ENCODE measurements at places on chromosomes 1 and 21. TPM values are rescaled to one million over a fixed set of nuclear protein-coding genes. Genes with fewer than 3 reads are reported as not detected.

DNA sequence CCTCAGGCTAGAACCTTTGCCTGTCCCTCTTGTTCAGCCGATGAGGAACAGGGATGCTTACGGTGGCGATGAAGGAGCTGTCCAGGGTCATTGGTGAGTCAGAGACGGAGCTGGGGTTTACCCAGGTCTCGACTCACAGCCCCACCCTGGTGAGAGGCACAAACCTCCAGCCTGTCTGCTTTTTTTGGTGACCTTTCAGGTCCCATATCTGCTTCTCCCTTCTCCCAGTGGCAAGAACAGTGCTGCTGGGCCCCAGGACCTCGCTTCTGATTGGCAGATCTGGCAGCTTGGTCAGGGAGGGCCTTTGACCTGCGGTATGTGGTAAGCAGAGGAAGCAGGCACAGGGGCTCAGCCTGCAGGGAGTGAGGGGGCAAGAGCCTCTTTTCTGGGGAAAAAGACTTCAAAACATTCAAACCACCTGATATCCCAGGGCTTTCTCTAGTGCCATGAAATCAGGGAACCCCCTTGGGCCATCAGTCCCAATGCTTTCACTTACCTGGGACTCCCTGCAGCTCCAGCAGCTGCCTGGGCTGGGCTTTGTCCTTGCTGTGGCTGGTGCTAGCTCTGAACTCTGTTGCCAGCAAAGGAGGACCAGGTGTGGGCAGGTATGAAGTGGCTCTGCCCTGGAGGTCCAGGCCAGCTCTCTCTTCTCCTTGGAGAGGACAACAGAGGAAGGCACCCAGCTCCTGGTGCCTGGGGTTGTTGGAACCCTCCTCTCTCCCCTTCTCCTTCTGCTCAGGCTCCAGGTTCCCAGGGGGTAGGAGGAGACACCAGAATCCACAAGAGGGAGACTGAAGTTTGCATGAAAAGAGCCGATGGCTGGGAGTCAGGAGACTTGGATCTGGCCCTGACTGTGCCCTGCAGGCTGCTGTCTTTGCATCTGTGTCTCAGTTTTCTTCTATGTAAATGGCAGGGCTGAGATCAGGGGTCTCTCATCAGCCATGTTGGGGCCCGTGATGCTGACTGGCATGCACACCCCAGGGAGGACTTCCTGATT, 41.4 kb downstream of the TRIM62 start:
- no peaks in the 10 kb centered on the region for H3K36me3 ChIP-seq
- no peaks in the 10 kb centered on the region for H3K4me1 ChIP-seq
- H3K27ac ChIP-seq: no peak overlapping the region
- H3K4me3 ChIP-seq: no peak overlapping the region
- H3K27me3 ChIP-seq: no peaks in the 10 kb centered on the region
- no peak for DNase-seq

DNA sequence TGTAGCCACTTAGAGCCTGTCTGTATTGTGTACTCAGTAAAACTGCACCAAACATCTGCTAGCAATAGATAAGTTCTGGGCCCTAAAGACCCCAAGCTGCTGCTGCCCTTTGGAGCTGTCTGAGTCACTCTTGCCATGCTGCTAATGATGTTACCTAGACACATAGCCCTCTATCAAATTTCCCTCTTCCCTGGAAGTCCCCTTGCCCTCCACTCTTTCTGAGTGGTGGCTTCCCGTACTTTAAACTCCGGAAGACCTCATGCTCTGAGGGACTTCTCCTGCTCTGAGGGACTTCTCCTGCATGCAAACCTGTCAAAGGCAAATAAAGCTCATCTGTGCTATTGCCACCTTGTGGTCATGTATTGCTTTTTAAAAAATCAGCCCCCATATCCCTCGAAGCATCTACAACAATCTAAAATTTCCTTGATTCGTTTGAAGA, 34.0 kb downstream of the FH start:
- no peaks in the 10 kb centered on the region for H3K36me3 ChIP-seq
- H3K27me3 ChIP-seq: no peaks in the 10 kb centered on the region
- H3K4me1 ChIP-seq: no peaks in the 10 kb centered on the region
- no peak for DNase-seq

GRCh38 chr1:11245904-11246719, 16.2 kb downstream of the MTOR start:
- peaks cover 68% of the 10 kb centered on the region for H3K36me3 ChIP-seq
- no peak overlapping the region for H3K27ac ChIP-seq
- H3K4me3 ChIP-seq: no peak overlapping the region
- H3K4me1 ChIP-seq: no peaks in the 10 kb centered on the region
- H3K27me3 ChIP-seq: no peaks in the 10 kb centered on the region
- no peak for DNase-seq

- no peaks in the 10 kb centered on the region for H3K4me1 ChIP-seq
- H3K4me3 ChIP-seq: no peak overlapping the region
These were observed 129.0 kb downstream of the DMRTB1 start for GRCh38 chr1:53588053-53588779.

GRCh38 chr1:36994868-36995267, 39.4 kb downstream of the GRIK3 start:
- H3K4me1 ChIP-seq: no peaks in the 10 kb centered on the region
- H3K4me3 ChIP-seq: no peak overlapping the region
- DNase-seq: no peak
- H3K27ac ChIP-seq: no peak overlapping the region
- H3K27me3 ChIP-seq: no peaks in the 10 kb centered on the region

DNA sequence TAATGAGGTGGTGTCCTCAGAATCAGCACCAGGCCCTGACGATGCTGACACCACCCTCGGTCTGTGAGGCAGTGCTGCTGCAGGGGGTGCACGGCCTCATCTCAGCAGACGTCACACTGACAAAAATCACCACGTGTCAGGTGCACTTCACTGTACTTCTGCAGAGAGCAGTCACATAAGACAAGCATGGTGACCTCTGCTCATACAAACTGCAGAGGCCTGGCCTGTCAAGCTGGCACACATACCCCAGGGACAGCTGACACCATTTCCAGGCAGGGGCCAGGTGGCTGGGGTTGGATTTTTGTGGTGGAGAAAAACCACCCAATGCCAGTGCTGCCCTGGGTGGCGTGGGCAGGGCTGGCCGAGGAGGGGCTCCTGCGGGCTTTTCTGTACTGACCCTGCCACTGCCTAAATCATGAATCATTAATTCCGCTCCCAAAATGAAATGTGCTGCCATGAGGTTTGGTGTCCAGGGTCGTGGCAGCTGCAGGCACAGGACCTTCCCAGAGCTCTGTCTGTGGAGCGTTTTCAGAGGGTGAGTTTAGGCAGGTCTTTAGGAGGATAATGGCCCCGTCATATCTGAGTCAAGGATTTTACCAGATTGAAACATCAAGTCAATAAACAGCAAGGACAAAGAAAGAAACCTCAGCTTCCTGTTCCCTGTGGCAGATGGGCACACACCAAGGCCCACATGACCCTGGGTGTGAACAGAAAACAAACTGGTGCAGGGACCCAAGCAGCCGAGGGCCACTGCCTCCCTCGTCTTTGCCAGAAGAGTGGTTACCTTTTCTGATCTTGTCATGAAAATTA, 33.4 kb upstream of the GPR153 start:
- H3K36me3 ChIP-seq: peaks cover 4% of the 10 kb centered on the region
- no peaks in the 10 kb centered on the region for H3K27me3 ChIP-seq
- H3K4me3 ChIP-seq: no peak overlapping the region
- no peak overlapping the region for H3K27ac ChIP-seq
- H3K4me1 ChIP-seq: no peaks in the 10 kb centered on the region

The RPE65 gene
- not detected for total RNA-seq

The PROK1 gene
- 0.41 TPM for total RNA-seq

DNA sequence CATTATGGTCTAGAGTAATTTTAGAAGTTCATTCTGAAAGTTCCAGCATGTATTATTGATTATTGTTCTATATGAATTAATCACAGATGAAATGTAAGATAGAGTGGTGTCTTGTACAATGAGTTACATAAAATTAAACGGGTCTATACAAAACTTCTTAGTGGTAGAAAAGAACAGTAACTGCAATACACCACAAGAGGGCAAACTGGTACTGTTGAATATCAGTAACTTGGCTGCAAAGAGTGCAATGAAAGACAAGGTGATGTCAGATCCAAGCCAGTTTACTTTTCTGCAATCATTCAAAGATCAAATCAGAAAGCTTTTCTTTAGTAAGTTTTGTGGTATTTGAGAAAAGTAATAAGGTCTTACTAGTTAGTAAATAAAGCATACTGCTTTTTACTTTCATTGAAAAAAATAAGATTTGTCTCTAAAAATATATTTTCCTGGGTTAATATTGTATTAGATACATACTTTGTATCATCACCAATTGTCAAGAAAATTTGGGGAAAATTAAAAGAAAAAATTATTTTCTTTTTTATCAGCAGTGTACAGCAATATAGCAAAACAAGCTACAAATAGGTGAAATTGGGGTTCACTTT, 66.4 kb upstream of the BTG3 start:
- H3K27ac ChIP-seq: no peak overlapping the region
- no peak overlapping the region for H3K4me3 ChIP-seq
- H3K4me1 ChIP-seq: no peaks in the 10 kb centered on the region
- no peaks in the 10 kb centered on the region for H3K27me3 ChIP-seq

DNA sequence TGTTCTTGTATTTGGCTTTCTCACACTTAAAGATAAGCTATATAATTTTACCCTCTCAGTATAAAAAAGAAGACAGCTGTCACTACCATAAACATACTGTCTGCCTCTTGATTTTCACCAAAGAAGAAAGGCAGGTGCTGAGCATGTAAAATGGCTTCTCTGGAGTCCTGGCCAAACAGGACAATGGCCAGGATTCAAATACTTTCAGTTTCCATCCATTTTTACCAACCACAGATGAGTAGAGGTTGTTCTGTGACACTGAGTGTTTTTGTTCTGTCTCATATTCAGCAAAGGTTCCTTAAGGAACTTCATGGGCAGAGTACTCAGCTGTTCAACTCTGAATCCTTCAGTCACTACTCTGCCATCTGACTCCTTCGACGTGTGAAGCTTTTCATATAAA, 29.4 kb upstream of the RAB3GAP2 start:
- H3K27ac ChIP-seq: no peak overlapping the region
- no peak for DNase-seq
- no peaks in the 10 kb centered on the region for H3K36me3 ChIP-seq
- no peaks in the 10 kb centered on the region for H3K27me3 ChIP-seq
- H3K4me1 ChIP-seq: no peaks in the 10 kb centered on the region

DNA sequence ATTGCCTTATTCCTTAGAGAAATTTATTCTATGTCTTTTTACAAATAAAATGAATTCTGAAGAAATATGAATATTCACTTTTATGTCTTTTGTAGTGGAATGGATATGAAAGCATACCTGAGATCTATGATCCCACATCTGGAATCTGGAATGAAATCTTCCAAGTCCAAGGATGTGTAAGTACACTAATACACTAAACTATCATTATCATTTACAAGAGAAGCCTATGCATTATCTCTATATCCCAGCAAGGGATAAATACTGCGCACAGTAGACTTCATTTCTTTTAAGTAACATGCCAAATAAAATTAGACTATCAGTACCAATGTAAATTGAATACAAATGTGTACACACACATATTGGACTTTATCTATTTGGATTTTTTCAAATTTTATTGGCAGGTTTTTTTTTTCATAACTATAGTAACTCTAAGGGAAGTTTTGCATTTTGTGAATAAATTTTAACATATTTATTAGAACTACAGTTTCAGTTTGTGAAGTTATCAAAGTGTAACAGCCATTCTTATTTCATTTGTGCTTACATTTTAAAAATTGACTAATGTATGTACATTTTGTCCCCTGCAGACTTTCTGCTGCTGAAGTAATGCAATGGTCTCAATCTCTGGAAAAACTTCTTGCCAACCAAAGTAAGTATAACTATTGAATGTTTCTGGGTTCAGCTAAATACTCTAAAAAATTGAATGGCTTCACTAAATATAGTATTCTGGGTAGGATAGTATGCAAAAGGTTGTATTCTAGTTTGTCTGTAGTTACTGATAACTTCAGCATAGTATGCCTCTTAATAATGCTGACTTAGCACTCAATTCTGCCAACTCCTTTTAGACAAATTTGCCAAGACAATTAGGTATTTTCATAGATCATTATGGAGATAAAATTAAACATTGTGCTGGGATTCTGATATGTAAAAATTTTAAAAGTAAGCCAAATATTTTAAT, 894 bp downstream of the RGS1 start:
- H3K4me1 ChIP-seq: peaks cover 4% of the 10 kb centered on the region
- H3K27me3 ChIP-seq: no peaks in the 10 kb centered on the region
- no peaks in the 10 kb centered on the region for H3K36me3 ChIP-seq
- H3K27ac ChIP-seq: peak overlapping the region; percentile 73

DNA sequence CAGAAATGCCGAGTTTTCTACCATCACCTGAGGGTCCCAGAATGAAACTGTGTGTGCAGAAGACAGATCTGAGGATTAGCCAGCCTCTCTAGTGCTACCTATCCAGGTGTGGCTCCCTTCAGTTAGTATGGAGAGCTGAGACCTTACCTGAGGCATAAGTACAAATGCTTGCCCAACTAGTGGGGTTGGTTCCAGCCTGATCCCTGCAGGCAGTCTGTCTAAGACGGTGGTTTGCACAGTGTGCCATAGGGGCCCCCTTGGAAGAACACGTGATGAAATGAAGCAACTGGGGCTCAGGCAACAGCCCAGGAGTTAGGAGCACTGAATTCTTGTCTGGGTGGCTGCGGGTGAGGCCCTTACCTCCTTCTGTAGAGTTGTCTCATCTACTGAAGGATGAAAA, 15.6 kb downstream of the S100A7A start:
- no peak overlapping the region for H3K4me3 ChIP-seq
- DNase-seq: no peak
- H3K36me3 ChIP-seq: no peaks in the 10 kb centered on the region
- peaks cover 16% of the 10 kb centered on the region for H3K27me3 ChIP-seq
- H3K27ac ChIP-seq: no peak overlapping the region

- no peak overlapping the region for H3K4me3 ChIP-seq
- H3K27ac ChIP-seq: no peak overlapping the region
- no peaks in the 10 kb centered on the region for H3K27me3 ChIP-seq
- no peak for DNase-seq
These were observed 6.1 kb upstream of the MYCL start for GRCh38 chr1:39907528-39908453.

DNA sequence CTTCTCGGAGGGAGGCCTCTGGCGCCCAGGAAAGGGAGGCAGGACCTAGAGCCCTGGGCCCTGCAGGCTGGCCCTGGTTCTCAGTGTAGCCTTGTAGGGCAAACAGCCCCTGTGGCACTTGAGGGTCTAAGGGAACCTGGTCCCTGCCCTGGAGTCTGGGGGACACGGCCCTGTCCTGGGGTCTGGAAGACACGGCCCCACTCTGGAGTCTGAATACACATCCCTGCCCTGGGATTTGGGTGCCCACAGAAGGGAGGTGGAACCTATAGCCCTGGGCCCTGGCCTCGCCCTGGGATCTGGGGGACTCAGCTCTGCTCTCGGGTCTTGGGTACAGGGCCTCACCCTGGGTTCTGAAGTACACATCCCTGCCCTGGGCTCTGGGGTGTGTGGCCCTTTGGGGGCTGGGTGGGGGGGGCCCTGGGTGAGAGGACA, 97.9 kb downstream of the OBSCN start:
- no peak for DNase-seq
- H3K36me3 ChIP-seq: no peaks in the 10 kb centered on the region
- no peaks in the 10 kb centered on the region for H3K4me1 ChIP-seq
- no peaks in the 10 kb centered on the region for H3K27me3 ChIP-seq

DNA sequence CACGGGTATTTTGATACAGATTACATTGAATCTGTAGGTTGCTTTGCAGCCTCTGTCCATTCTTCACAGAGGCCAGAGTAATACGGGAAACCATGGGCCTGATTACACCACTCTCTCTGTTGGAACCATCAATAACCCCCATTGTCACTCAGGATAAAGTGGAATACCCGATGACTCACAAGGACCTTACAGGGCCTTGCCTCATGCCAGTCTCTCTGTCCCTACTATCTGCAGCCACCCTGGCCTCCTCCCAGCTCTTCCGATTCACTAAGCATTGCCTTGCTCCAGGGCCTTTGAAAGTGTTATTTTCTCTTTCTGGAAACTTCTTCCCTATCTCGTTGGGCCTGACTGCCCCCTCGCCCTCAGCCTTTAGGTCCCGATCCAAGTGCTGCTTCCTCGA, 61.7 kb downstream of the HMGB4 start:
- H3K27me3 ChIP-seq: no peaks in the 10 kb centered on the region
- H3K36me3 ChIP-seq: no peaks in the 10 kb centered on the region
- H3K4me3 ChIP-seq: no peak overlapping the region
- H3K27ac ChIP-seq: no peak overlapping the region

Measured in upper lobe of right lung (tissue), 1 donor.